ENCODE measurements at places on chromosomes 7 and 10.

GRCh38 chr10:60896033-60896432 is 48.0 kb downstream of the RHOBTB1 start:
- DNase-seq = no peak

GRCh38 chr7:113086431-113086888 is at the start of gene GPR85:
GPR85 (minus strand) TSS chr7:113086827; CDS start chr7:113084721, 2,106 bp downstream.
- DNase-seq = peak; percentile 34

DNA sequence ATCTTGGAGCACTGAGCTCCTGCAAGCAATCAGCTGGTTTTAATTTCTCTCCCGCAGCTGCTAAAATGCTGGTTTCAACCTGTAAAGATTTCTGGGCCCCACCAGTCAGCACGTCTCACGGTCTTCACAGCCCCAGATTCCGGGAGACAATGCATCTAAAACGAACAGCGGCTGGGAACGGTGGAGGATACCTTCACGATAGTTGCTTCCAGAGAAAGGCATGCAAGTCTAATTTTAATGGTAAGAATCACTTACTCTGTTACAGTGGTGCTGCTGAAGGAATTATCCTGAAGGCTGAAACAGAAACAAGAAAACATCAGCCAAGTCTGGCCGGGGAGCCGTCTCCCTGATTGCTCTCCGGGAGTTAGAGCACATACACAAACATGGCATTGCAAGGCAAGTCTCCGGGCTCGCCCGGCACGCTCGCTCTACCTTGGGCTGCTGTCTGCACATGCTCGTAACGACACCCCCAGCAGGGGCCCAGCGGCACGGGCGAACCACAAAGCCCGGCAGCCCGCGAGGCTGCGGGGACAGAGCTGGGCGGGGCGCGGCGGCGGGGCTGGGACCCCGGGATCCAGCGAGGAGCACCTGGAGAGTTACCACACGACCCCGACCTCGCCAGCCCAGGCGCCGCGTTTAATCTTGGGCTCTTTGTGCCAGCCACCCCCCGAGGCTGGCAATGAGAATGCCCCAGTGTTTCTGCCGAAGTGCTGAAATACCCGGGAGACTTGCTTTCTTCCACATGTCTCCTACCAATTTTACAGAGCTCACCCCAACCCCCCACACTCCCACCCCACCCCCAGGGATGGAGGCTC is at the start of gene FAM13C:
Gene FAM13C (minus strand): TSS at position 406 of the 815 bp plus-strand sequence. CDS start 89 bp downstream, at position 317.
- DNase-seq = no peak

GRCh38 chr7:907158-907980 is 31.0 kb downstream of the GET4 start:
- no peak for DNase-seq

DNA sequence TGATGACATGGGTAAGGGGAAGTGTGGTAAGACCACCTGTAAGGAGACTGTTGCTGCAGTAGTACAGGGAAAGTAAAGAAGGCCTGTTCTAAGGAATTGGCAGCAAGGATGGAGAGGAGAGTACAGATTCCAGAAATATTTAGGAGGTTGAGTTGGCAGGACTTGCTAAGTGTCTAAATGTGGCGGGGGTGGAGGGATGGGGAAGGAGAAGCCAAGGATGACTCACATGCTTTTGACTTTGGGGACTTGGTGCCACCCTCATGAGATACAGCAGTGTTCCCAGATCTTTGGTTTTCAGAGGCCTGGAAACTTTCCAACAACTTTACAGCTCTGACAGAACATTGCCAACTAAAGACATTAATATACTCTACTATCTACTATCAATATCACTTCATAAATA is 45.4 kb downstream of the CDK6 start:
- no peak for DNase-seq

GRCh38 chr7:21944616-21945453 is 864 bp downstream of the CDCA7L start:
- peak; percentile 42 for DNase-seq

DNA sequence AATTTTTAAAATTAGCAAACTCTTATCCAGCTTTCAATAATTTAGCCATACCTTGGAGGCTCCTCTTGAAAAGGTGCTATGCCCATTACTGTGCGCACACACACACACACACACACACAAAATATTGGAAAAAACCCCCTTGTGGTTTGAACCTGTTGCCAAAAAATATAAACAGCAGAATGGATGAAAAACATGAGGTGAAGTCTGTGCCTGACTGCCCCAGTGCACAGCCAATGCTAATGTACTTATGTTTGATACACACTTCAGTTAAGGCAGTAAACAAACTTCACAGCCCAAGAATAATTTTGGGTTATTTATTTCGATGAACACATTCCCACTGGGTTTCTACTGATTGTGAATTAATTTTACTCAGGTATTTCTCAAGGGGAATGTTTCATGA is 113.2 kb upstream of the SEM1 start:
- DNase-seq = no peak

DNA sequence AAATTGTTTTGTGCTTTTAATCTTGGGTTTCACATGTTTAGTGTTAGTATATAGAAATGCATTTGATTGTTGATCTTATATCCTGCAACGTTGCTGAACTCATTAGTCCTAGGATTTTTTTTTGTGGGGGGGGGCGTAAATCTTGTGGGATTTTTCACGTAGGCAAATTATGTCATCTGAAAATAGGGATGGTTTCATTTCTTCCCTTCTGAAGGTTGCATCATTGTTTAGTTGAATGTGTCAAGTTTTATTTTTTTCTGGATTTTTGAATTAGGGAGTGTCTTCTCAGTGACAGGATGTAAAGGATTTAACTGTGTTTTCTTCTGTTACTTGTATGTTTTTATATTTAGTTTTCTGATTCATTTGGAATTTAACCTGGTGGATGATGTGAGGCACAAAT is 26.7 kb downstream of the MKLN1 start:
- DNase-seq = no peak

DNA sequence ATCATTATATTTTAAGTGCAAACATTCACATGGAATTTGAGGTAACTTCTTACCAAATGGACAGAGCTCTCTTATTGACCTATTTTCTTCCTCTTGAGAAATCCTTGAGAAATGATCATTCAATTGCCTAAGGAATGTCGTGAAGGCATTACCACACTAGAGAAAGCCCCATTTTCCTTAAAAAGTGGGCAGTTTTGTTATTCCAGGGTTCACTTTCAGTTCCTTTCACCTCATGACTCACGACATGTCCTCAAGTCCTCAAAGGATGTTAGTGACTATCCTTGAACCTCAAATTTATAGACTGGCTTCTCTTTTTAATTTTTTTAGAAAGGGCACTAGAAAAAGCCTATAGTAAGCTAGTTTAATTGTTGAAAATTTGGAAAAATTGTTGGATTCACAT is 40.4 kb upstream of the SMIM30 start:
- DNase-seq = no peak

DNA sequence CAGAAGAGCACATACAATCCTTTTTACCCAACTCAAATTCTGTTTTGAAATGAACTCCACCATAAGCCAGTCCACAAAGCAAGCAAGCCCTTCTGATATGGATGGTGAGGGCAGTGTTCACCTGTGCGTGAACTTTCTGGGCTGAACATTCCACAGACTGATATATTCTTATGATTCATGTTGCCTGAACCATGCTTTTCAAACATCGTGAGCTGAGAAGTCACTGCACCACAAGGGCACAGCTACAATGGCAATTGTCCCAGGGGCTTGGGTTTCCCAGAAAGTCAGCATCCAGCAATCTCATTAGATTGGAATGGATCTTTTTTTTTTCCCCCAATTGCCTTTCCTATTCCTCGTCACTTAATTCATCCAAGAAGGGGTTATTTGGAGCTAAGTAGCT is 86.9 kb upstream of the ZNF438 start:
- no peak for DNase-seq

DNA sequence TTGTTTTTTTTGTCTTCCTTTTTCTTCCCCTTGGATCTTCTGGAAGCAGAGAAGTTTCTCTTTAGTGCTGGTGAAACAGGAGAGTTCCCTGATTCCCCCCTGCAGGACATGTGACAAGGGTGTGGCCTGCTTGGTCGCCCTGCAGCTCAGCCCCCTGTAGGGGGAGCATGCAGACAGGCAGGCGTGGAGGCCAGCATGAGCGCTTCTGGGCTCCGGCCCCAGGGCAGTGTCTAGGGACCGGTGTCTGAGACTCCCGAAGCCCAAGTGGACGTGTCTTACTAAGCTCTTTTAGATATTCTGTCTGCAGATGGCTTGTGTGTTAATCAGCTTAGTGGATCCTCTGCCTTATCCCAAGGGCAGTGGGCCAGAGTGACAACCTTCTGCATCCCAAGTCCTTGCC is 26.1 kb downstream of the PRSS58 start:
- no peak for DNase-seq

DNA sequence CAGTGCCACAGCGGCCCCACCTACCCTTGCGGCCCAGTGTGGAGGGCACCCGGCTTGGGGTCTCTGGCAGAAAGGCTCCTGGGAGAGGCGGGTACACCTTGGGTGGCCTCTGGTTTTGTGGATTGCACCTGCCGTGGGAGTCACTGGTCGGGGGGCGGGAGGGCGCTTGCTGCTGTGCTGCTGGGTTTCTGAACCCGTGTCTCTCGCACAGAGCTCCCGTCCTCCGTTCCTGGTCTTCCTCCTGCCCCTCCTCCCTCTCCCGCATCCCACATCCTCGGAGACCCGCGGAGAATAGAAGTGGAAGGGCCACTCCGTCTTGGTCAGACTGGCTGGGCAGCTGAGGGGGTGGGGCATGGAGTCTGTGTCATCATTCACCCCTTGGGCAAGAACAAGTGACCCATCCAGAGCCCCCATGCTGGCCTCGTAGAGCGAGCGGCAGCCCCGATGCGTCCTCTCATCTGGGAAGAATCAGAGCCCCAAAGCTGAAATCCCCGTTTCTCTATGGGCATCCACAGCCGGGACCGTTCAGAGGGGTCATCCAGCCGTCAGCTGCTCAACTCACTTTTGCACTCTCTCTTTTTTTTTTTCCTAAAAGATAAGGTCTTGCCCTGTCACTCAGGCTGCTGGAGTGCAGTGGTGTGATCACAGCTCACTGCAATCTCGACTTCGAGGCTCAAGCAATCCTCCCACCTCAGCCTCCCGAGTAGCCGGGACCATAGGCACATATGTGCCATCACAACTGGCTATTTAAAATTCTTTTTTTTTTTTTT is 4.0 kb downstream of the MAFK start:
- no peak for DNase-seq

- DNase-seq = no peak
Measured at GRCh38 chr10:80199828-80200227, 5.5 kb downstream of the ANXA11 start.

DNA sequence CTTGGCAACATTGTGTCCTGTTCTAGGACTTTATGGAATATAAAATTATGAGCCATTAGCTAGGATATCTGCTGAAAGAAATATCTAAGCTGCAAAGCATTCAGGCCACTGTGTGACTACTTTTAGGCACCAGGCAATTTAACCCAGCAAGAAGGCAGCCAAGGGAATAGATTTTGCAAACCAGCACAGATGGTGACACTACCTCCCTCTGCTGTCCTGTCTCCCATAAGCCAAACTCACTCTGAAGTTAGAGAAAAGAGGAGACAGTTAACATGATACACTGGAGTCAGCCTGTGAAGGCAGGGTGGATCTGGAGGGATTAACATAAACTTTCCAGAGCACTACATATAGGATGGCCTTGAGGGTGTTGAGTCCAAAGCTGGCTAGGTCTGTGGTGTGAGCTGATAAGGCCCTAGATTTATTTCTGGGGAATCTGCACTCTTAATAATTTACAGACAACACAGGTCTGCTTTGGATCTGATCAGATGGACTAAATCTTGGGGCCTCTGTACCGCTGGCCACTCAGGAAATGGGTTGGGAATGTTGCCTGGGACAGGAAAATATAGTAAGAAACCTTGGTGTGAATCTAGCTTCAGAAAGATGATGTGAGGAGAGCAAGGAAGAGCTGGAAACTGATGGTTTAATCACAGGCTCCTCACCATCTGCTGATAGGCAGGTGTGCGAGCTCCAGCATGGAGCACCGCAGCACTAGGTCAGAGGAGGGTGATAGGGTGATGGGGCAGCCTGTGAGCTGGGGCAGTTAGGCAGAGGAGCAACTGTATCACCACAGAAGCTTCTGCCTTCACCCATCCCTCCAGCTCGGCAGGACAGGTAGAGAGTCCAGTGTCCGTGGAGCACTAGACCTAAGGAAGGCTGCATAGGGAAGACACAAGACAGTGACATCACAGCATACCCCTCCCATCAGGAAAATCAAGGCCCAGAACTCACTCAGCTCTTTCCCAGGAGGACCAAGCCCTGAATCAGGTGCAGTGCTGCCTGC is 229.9 kb upstream of the PRSS1 start:
- no peak for DNase-seq
